ENCODE measurements at places on chromosomes 6 and 20. TPM values are rescaled to one million over a fixed set of nuclear protein-coding genes. Genes with fewer than 3 reads are reported as not detected.
A peak's percentile ranks its signal among the peaks of the same experiment; 100 is the strongest.

DNA sequence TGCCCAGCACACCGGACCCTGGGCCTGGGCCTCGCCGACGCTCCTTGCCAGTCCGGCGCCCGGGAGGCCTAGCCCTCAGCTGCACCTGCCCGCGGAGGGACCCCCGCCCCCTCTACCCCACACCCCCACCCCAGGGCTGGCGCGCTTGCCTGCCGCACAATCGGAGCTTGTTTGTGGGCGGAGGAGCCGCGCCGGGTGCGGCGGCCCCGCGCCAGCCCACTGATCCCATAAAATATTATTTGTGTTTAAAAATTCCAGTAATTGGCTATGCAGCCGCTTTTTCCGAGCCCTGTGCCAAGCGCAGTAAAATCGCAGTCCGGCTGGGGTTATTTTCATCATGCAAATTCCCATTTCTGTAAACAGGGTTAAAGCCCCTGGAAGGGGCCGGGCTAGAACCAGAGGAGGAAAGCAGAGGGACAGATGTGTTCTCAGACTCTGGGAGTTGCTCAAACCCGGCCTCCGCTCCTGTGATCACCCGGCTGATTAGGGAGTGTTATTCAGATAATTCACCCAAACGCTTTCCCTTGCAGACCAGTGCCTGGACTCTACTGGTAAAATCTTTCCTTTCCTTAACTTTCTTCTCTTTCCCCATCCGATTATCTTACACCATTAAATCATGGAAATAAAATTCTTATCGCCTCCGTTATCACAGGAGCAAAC is 93.1 kb downstream of the NCR2 start:
- DNase-seq, result peak; percentile 58

DNA sequence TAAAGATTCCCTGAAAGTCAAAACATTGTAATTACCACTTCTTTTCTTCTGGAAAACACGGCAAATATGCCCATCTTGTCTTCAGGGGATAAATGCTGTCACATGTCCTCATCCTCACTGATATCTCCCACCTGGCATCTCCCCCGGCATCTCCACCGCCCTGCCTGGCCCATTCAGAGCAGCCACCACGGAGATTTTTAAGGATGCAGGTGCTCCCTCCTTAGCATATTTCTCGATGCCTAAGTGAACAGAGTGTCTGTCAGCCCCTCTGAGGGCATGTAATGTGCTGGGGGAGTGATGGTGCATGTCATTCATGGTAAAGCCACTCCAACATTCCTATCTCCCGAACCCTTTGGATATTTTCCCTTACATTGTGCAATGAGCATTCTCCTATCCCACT is 215.5 kb downstream of the PREX1 start:
- no peak for DNase-seq

GRCh38 chr6:148459238-148459637 is 116.6 kb downstream of the SASH1 start:
- DNase-seq, result no peak

TRIM10 gene
- 1.5 TPM for polyA plus RNA-seq

EPB41L1 gene
- 53.2 TPM for polyA plus RNA-seq
